ENCODE measurements at places on chromosomes 11 and 22.

DNA sequence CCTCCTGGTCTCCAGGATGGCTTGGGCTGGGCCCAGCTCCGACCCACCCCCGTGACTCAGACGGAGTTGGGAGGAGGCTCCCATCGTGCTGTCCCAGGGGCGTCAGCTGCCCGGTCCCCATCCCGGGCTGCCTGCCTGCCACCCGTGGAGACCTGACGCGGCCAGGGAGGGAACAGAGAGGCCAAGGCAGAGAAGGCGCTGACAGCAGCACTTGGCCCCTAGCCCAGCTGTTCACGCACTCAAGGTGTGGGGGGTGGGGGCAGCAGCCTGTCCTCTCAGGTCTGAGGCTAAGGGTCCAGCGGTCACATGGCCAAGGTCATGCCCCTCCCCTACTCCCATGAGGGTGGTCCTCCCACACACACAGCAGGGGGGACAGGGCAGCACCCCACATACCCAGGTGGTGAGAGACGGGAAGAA, 48.6 kb downstream of the ELFN2 start:
- DNase-seq, result no peak

- DNase-seq, result no peak
Observed at GRCh38 chr11:120884154-120885020, 139.5 kb upstream of the TBCEL start.

DNA sequence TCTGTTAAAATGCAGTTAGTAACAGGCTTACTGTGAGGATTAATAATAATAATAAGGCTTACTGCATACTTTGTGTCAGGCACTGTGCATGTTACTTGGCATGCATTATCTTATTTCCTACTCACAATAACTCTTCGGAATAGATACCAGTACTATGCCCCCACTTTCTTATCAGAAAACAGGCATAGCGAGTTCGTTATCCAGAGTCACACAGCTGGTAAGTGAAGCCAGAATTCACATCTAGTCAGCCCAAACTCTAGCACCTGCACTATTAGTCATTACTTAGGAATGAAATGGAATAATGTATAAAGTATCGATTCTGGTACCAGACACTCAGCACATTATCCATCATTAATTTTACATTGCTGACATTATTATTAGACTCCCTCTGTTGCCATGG, 155.7 kb upstream of the BLID start:
- no peak for DNase-seq

DNA sequence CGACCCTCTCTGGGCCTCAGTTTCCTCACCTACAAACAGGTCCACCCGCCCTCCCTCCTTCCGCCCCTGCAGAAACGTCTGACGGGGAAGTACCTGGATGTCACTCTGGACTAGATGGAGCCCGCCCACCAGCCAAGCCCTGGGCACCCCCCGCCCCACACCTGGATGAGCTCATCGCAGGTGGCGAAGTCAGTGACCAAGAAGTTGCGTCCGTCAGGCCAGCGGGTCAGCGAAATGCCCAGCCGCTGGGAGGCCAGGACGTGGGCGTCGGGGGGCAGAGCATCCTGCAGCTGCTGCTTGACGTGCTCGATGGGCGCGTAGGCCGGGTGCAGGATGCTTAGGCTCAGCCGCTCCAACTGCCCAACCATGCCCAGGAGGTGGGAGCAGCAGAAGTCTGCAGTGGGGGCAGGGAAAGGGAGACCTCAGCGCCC, 897 bp downstream of the PNPLA5 start:
- DNase-seq, result no peak

DNA sequence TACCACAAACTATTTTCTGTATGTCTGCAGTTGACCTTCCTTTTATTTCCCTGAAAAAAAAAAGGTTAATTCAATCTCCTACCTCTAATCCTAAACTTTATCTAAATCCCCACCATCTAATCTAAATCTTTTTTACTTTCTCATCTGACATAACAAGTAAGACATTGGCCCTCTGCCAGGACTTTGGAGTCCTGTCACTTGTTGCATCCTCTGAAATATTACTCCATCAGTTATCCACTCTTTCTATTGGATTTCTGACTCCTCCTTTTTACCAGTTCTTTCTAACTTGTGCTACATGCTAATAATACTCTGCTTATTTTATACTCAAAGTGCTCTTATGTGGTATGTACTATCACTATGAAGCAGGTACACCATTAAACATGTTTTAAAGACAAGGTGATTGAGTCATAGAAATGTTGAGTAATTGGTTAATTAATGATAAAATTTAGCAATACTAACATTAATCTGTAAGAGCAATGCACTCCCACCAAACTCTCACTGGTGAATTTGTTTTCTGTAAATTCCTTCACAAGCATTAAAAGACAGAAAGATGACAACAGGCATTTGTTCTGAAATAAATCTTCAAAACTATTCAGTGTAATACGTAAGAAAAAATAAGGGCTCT, 914.2 kb upstream of the RAG2 start:
- DNase-seq, result no peak

DNA sequence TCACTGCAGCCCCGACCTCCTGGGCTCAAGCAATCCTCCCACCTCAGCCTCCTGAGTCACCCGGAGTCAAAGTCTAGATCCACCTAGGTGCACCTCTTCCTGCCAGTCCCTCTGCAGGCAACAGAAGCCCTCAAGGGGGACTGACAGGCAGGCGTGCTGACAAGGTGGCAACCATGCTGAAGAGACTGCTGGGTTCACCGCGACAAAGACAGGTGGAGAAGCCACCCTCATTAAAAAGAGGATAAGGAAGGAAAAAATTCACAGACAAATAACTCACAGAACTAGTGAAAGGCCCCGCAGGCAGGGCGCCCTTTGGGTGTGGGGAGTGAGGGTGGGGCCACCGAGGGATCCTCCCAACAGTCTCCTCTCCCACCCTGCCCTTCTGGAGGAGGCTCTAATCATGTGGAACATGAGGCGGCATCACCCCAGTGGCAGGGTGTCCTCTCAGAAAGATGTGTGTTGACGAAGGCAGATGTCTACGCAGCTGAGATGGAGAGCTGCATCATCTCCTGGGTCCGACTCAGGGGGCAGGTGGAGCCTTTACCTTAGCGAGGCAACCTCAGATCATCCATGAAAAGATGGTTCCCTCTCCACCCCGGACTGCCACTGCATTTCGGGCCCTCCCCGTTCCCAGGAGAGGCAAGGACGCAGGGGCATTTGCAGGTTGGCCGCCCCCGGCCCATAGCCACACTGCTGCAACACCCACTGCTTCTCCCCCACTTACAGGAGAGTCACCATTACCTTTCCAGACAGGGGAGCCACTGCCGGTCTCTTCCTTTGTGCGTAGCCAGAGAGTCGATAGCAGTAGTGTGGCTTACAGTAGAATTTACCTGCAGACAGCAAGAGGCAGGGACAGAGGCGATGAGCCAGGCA, 91.2 kb upstream of the BID start:
- DNase-seq, result peak; percentile 70

DNA sequence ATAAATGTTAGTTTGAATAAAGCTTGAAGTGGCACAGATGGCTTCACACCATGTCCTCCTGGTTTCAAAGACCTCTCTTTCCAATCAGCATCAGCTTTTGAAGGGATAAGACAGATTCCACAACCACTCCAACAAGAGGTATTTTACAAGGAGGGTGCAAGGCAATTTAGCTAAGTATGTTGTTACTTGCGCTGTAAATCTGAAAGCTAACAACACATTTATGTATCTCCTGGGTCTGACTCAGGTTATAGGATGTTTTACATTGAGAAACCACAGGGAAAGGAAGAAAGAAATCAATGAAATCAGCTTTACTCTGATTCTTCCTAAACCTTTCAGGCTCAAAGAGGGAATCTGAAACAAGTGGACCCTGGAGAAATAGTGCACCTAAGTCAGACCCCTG, 12.1 kb downstream of the CWC15 start:
- no peak for DNase-seq

Data from hematopoietic multipotent progenitor cell treated with erythropoietin and hydrocortisone succinate and interleukin-3 and kit ligand, for 17 days (in vitro differentiated cells).